ENCODE measurements at places on chromosomes 12 and 14.

- no peak for DNase-seq
Observed at GRCh38 chr12:90166012-90166411, 457.4 kb upstream of the ATP2B1 start.

- DNase-seq = peak; percentile 53
Observed at GRCh38 chr12:27332714-27333402, at the start of gene BMAL2. TSS of gene BMAL2 (plus strand) at chr12:27332836. CDS start at chr12:27333073, 237 bp downstream.

DNA sequence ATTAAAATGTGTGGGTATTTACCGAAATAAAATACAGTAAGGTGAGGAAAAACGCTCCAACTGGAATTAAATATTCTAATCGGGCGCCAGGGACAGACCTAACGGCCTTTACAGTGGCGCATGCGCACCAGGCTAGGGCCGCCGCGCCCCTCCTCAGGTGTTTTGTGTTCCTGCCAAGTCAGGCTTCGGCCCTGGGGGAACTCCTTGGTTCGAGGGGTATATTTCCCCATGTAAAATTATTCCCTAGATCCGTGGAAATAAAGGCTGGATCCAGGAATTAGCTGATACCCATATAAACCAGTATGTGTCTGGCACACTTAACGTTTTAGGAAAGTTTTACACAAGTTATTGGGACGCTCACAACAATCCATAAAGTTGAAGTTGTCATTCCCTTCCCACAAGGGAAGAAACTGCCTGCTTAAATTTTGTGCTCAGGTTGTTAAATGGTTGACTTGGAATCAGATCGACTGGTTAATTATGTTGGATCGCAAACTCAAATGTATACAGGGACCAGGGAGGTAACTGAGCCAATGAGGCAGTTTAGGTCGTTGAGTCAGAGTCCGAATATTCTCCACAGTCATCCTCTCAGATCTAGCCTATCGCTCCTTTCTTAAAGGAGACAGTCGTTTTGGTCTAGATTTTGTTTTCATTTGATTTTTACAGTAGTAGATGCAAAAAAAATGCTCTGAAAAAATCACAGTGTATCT lies 621 bp upstream of the ANAPC7 start:
- peak; percentile 80 for DNase-seq

- DNase-seq = no peak
Observed at GRCh38 chr12:20426191-20426590, 57.9 kb downstream of the PDE3A start.

DNA sequence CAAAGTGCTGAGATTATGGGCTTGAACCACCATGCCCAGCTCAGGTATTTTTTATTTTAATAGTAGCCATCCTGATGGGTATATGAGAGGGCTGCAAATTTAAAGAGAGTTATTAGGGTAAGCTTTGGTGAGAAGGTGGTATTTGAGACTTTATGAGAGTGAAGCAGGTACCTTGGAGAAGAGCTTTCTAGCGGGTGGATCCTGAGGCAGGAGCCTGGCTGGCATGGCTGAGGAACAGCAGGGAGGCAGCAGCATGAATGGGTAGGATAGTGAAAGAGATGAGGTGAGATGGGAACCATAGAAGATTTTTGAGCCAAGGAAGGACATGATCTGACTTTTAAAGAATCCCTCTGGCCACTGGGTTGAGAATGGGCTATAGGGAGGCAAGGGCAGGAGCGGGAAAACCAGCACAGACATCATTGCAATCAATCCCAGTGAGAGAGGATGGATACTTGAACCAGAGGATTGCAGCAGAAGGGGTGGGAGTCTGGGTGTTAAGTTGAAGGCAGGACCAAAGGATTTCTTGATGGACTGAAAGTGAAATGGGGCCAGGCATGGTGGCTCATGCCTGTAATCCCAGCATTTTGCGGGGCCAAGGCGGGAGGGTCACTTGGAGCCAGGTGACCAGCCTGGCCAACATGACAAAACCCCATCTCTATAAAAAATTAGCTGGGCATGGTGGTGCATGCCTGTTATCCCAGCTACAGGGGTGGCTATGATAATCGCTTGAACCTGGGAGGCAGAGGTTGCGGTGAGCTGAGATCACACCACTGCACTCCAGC lies 5.7 kb downstream of the SVOP start:
- no peak for DNase-seq

Data from HTR-8/SVneo (cell line).